ENCODE measurements at places on chromosomes 13 and 19. TPM values are rescaled to one million over a fixed set of nuclear protein-coding genes. Genes with fewer than 3 reads are reported as not detected.

The PDX1 gene
- total RNA-seq, result not detected

The S1PR2 gene
- total RNA-seq, result 39.3 TPM

The LPAR6 gene
- 7.6 TPM for total RNA-seq

The PLPP2 gene
- total RNA-seq, result 26.6 TPM

The SIGLEC11 gene
- not detected for total RNA-seq
